ENCODE measurements at places on chromosomes 7 and 10. TPM values are rescaled to one million over a fixed set of nuclear protein-coding genes. Genes with fewer than 3 reads are reported as not detected.

The LIPM gene
- not detected for total RNA-seq

The ARID5B gene
- 42.7 TPM for total RNA-seq

The CHST3 gene
- total RNA-seq = 28.3 TPM

The BLNK gene
- 3.8 TPM for total RNA-seq

The NEURL1 gene
- 16.8 TPM for total RNA-seq

The WEE2 gene
- 0.27 TPM for total RNA-seq

The KIAA1549 gene
- total RNA-seq = 16.4 TPM

The IFIT2 gene
- total RNA-seq = 8.1 TPM

The ADAM22 gene
- total RNA-seq = 42.2 TPM

The LFNG gene
- total RNA-seq = 42.2 TPM

Data from camera-type eye (tissue), 1 donor.